ENCODE measurements at places on chromosomes 7 and 10. TPM values are rescaled to one million over a fixed set of nuclear protein-coding genes. Genes with fewer than 3 reads are reported as not detected.

DNA sequence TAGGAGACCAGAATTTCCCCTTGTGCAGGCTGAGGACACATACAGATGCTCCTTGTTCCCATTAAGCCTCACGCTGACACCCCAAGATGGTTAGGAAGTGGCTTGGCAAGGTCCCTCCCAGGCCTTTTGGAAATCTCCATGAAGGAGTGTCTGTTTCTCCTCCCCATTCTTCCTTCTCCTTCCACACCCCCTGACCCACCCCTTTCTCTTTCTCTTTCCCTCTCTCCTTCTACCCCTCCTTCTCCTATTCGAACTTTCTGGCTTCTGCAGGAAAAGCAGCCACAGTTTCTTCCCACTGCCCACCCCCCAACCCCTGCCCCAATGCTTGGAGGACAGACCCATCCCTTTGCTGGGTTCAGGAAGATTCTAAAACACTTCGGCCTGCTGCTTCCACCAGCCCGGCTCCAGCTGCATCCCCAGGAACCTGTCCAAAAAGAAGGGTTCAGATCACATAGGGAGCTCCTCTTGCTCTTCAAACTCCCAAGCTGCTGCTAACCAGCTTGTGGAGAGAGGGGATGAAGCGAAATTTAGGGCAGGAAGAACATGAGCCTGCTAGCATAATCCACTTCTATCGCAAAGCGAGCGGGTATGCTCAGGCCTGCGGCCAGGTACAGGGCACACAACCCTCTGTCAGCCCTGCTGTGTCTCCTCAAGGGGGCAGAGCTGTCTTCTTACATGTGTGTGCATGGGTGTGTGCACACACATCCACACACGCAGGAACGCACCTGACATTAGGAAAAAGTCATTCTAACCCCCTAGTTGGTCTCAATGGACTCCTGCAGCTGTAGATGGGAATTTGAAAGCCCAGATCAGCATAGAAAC is 80.4 kb downstream of the PPP1R3C start:
- H3K36me3 ChIP-seq: no peaks in the 10 kb centered on the region
- no peaks in the 10 kb centered on the region for H3K4me1 ChIP-seq
- peak; percentile 57 for DNase-seq
- H3K4me3 ChIP-seq: peak overlapping the region; percentile 26

DNA sequence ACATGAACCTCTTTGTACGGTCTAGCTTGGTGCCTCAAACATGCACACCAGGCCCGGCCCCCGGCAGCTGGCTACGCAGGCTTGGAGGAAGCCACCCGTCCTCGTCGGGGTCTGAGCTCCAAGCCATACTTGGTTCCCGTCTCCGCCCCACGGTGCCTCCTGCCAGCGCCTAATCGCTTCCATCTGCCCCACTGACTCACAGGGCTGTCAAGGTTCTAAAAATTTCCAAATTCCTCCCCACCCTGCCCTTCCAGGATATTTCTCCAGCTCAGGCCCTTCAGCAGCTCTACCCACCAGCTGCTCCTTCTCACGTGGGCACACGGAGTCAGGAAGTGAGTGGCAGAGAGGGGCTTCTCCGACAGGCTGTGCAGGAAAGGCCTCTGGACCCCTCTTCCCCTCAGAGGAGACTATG is 38.8 kb downstream of the TMEM270 start:
- no peaks in the 10 kb centered on the region for H3K27me3 ChIP-seq
- DNase-seq: peak; percentile 70
- H3K27ac ChIP-seq: peak overlapping the region; percentile 43
- no peaks in the 10 kb centered on the region for H3K4me1 ChIP-seq
- H3K36me3 ChIP-seq: no peaks in the 10 kb centered on the region

- H3K27ac ChIP-seq: no peak overlapping the region
- DNase-seq: no peak
- H3K4me3 ChIP-seq: no peak overlapping the region
Measured at GRCh38 chr10:120336911-120337540, 120.0 kb upstream of the PLPP4 start.

DNA sequence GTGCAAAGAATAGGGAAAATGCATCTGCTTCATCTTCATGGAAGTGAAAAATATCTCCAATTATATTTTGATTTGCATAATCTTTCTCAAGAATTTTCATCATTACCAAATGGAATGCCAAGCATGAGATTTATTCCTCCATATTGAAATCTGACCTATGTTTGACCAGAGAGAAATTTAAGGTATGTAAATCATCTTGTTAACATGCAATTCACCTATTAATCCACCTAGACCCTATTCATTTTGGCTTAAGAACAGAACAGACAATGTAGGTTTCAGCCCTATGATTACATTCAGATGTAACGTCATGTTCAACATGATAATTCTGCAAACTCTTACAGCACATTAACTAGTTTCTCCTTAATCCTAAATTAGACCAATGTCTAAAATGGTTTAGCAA is 30.8 kb upstream of the TMEM140 start:
- no peak overlapping the region for H3K4me3 ChIP-seq
- H3K27me3 ChIP-seq: no peaks in the 10 kb centered on the region
- DNase-seq: no peak
- no peaks in the 10 kb centered on the region for H3K36me3 ChIP-seq
- no peaks in the 10 kb centered on the region for H3K4me1 ChIP-seq

DNA sequence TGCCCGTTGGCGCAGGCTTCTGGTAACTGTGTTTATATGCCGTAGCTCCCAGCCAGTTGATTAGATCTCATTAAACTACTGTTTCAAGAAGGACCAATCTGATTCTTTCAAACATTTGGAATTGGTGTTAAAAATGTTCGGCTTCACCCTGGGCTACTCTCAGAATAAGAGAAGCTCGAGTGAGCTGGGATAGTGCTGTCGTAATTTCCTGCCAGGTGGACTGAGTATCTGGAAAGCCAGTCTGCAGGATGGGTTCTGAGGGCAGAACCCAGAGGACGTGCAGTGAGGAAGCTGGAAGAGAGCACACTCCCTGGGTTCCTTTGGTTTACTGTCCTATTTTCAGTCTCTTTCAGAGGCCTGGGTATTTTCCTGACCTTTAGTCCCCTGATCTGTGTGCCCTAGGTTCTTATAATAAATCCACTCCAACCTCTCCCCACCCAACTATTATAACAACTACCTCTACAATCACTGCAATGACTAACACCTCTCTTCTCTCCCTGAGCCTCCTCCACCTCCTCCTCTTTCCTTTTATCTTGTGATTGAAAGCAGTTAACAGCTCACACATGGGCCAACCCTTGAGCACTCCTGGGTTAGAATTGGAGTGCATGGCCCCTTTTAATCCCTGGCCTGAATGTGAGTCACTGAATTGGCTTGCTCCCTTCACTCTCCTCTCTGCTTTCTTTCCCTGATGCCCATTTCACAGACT is 63.0 kb downstream of the AOAH start:
- no peak overlapping the region for H3K27ac ChIP-seq
- no peak overlapping the region for H3K4me3 ChIP-seq
- no peak for DNase-seq
- no peaks in the 10 kb centered on the region for H3K4me1 ChIP-seq
- no peaks in the 10 kb centered on the region for H3K27me3 ChIP-seq
- no peaks in the 10 kb centered on the region for H3K36me3 ChIP-seq

DNA sequence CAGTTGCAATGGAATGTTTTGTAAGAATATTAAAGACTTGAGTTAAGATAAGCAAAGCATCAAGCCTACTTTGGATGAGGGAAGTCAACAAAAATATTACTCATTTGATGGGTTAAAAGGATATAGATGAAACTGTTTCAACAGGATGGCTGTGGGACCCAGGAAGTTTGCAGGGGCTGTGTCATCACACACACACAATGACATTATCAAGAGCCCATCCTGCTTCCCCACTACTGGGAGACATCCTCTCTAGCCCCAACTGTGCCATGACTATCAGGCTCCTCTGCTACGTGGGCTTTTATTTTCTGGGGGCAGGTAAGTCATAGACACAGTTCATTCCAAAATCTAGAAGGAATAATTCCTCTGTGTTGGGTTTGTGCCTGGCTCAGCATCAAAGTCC is 78.8 kb upstream of the PRSS1 start:
- H3K4me3 ChIP-seq: no peak overlapping the region
- H3K4me1 ChIP-seq: no peaks in the 10 kb centered on the region
- H3K27ac ChIP-seq: no peak overlapping the region
- H3K36me3 ChIP-seq: no peaks in the 10 kb centered on the region
- no peak for DNase-seq

- no peak for DNase-seq
- no peak overlapping the region for H3K27ac ChIP-seq
- H3K36me3 ChIP-seq: no peaks in the 10 kb centered on the region
- H3K4me1 ChIP-seq: no peaks in the 10 kb centered on the region
- H3K4me3 ChIP-seq: no peak overlapping the region
Measured at GRCh38 chr7:97064972-97065587, 40.4 kb upstream of the DLX5 start.

DNA sequence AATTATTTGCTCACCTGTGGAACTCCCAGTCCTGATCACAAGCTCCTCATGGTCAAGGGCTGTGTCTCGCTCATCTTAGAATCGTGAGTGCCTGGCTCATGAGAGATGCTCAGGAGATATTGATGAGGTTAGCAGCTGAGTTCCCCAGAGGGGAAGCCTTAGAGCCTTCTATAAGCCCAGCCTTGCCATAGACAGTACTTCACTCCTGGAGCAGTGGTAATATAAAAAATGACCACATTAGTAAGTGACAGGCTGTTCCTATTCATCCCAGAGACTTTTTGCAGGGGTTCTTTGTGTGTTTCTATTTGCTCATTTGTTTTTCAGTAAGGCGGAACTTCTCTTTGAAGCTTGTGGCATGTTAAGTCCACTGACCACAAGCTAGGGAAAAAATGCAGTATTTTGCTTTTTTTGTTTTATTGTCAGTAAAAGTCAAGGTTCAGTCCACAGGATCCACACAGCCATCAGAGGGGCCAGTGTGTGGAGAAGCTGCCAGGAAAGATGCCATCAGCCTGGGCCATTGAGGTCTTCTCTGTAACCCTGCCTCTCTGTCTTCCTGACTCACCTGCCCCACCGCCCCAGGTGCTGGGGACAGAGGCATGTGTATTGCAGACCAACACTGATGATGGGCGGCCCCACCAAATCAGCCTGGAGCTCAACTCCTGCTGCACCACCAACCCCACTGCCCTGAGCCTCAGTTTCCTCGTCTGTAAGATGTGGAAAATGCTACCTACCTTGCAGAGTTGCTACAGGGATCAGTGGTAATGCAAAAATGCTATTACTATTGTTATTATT is 36.4 kb upstream of the JCAD start:
- H3K4me3 ChIP-seq: no peak overlapping the region
- H3K27ac ChIP-seq: no peak overlapping the region
- peak; percentile 44 for DNase-seq

DNA sequence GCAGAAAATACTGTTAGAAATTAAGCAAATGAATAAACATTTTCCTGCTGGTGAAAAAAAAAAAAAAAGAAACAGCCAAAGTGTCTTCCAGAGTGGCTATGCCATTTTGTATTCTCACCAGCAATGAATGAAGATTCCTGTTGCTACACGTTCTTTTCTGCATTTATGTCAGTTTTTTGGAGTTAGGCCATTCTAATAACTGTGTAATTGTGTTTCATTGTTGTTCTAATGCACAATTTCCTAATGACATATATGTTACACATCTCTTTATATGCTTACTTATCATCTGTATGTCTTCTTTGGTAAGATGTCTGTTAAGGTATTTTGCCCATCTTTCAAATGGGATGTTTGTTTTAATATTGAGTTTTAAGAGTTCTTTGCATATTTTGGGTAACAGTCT is 213.7 kb downstream of the ITGB1 start:
- no peaks in the 10 kb centered on the region for H3K4me1 ChIP-seq
- H3K27me3 ChIP-seq: no peaks in the 10 kb centered on the region
- no peak for DNase-seq
- no peak overlapping the region for H3K4me3 ChIP-seq
- no peaks in the 10 kb centered on the region for H3K36me3 ChIP-seq

DNA sequence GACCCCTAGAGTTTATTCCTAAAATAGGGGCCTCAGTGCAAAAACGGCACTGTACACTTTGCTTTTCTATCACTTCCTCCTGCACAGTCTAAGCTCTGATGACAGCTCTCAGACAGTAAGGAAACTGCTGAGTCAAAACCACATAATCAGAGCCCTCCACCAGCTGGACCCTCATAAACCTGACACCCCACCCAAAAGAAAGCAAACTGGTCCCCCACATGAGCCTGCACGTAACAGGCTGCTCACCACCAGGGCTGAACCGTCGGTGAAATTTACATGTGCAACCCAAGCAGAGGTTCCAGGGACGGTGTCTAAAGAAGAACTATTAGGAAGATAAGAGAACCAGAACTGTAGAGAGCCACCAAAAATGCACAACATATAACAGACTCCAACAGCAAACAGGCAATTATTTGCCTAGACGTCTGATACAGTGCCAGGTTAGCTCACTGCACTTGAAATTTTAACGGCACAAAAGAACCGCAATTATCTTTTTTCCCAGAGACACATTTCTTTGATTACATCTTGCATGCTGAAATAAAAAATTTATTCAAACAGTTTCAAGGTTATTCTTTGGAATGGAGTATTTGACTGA is 19.6 kb downstream of the SGMS1 start:
- H3K4me3 ChIP-seq: no peak overlapping the region
- H3K4me1 ChIP-seq: no peaks in the 10 kb centered on the region
- peak overlapping the region; percentile 38 for H3K27ac ChIP-seq
- DNase-seq: no peak
- H3K27me3 ChIP-seq: no peaks in the 10 kb centered on the region
- no peaks in the 10 kb centered on the region for H3K36me3 ChIP-seq

- H3K27ac ChIP-seq: no peak overlapping the region
- H3K4me3 ChIP-seq: no peak overlapping the region
- DNase-seq: no peak
- no peaks in the 10 kb centered on the region for H3K27me3 ChIP-seq
- H3K4me1 ChIP-seq: no peaks in the 10 kb centered on the region
- H3K36me3 ChIP-seq: no peaks in the 10 kb centered on the region
Measured at GRCh38 chr10:71623098-71623985, 96.2 kb downstream of the C10orf105 start.

- no peak for DNase-seq
- H3K4me3 ChIP-seq: peak overlapping the region; percentile 78
- peaks cover 33% of the 10 kb centered on the region for H3K4me1 ChIP-seq
- peak overlapping the region; percentile 91 for H3K27ac ChIP-seq
Measured at GRCh38 chr10:29408847-29409240, 120.0 kb downstream of the LYZL1 start.

DNA sequence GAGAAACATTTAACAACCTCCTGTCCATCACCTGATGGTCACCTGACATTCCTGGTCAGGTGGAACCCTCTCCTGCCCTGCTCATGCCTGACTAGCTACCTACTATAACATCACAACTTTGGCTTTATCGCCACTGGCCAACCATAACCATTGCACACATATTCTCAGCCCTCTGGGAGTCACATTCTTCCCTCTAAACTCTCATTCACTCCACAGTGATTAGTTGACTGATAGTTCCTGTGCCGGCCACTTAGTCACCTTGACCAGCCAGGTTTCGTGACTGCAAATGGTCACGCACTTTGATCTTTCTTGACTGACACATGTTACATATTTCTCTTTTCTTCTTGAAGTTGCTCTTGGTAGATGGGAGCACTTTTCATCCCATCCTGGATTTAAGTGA is 50.1 kb downstream of the GNAI1 start:
- no peak overlapping the region for H3K27ac ChIP-seq
- H3K4me1 ChIP-seq: no peaks in the 10 kb centered on the region
- no peak for DNase-seq
- H3K27me3 ChIP-seq: no peaks in the 10 kb centered on the region
- H3K36me3 ChIP-seq: no peaks in the 10 kb centered on the region
- no peak overlapping the region for H3K4me3 ChIP-seq

- no peak for DNase-seq
- no peaks in the 10 kb centered on the region for H3K4me1 ChIP-seq
- H3K36me3 ChIP-seq: no peaks in the 10 kb centered on the region
- H3K27ac ChIP-seq: no peak overlapping the region
Measured at GRCh38 chr10:15202639-15203038, 34.1 kb upstream of the NMT2 start.

The WDR37 gene
- 19.4 TPM for total RNA-seq

The DBF4 gene
- total RNA-seq: 2.2 TPM

The PKD1L1 gene
- total RNA-seq: 0.98 TPM

The HOXA10 gene
- total RNA-seq: not detected

Measured in right atrium auricular region (tissue), 2 donors.